ENCODE measurements at places on chromosomes 3 and 15.

DNA sequence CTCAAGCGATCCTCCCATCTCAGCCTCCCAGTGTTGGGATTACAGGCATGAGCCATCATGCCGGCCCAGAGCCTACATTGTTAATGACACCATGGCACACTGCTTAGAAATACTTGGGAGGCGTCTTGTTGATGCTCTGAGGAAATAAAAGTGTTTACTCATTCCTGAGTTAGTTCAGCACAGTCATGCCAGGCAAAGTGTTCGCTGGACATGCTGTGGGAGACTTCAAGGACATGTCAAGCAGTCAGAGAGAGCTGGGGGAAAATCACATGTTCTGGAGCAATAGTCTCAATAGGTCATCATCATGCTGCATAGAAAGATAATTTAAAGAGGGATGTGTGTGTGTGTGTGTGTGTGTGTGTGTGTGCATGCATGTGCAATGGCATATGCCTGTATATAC, 37.5 kb downstream of the TTC23 start:
- DNase-seq = no peak

- no peak for DNase-seq
Measured at GRCh38 chr15:100022806-100023205, 289.6 kb upstream of the LYSMD4 start.

DNA sequence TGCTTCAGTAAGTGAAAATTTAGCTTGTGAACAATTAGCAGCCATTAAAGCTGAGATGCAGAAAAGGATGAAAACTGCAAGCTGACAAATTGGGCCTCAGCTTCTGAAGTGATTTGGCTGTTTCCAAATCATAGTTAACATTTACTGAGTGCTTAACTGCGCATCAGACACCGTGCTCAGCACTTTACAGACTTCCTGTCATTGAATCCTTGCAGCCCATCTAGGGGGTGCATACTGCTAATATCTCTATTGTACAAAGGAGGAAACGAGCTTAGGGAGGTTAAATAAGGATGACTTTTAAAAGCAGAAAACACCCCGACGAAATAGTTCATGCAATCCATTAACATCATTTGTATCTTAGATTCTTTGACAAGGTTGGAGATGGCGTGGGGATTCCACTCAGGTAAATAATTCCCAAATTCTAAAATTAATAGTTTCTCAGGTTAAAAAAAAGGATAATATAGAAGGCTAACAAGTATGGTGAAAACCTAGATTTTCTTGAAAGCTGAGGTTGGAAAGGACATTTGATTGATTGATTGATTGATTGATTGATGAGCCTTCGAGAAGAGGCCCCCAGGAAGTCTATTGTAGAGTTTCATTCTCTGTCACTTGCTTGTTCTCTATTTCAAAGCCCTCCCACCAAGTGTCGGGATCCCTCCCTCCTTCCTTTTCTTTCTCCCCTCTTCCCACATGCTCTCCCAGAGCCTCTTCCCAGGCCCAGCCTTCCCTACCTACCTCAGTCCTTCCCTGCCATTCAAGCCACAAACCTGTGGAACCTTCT, 23.5 kb upstream of the EPHB3 start:
- no peak for DNase-seq

DNA sequence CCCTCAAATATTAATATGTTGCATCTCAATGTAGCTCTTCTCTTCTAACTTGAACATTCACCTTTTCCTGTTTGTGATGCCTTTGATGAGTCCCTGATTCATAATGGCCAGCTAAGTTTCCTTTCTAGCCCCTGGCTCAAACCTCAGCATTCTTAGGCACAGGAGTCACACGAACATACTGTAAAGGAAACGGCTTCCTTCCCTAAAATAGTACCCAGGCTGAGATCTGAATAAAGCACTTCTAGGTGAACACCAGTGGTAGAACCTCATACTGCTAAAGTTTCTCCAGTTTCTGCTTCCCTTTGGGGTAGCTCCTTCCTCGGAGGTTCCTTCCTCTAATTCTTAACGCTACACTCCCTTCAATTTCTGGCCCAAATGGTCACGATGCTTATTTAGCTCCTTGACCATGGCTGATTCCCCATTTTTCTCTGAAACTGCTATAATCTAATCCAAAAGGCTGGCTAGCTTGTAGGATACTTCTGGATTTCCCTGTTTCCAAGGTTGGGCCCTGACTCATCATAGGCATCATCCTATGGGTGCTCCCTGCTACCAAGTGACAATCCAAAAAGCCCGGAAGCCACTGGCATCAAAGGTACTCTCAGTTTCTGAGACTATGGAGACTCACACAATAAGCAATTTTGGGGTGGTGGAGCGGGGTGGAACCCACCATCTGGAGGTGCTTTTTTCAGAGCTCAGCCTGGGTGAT, 2.4 kb downstream of the ANAPC13 start:
- no peak for DNase-seq

DNA sequence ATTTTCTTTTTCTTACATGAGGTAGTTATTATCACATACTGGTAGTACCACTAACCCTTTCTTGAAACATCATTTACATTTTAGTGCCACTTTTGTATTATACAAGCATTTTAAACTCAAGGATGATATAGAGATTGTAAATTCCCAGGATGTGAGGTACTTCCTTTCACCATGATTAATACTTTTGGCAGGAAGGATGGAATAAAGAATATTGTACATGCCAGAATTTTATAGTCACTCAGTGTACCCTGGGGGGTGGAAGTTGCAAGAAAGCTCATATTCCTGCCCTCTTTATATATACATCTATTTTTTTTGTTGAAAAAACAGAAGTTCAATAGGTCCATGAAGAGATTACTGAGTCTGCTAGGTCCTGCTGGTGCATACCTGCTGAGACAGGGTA, 141.0 kb upstream of the PLSCR5 start:
- DNase-seq = no peak

GRCh38 chr3:197226179-197226578, 72.2 kb downstream of the DLG1 start:
- no peak for DNase-seq

GRCh38 chr15:41944313-41944940, 27.9 kb downstream of the EHD4 start:
- DNase-seq = no peak

DNA sequence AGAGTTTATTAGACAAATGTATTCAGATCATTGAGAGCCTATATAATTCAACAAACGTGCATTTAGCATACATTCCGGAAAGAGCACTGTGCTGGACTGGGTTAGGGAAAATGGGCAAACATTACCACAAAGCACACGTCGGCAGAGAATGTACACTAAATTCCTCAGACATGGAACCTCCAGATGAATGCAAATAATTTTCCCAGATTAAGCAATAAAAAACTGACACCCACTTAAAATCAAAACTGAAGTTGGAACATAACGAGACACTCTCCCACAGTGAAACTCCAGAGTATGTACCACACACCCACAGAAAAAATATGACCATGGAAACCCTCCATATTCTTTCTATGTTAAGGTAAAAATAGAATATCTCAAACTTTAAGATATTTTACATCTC, 4.8 kb downstream of the SECISBP2L start:
- no peak for DNase-seq

GRCh38 chr3:130457671-130458070, 59.3 kb upstream of the COL6A6 start:
- no peak for DNase-seq

DNA sequence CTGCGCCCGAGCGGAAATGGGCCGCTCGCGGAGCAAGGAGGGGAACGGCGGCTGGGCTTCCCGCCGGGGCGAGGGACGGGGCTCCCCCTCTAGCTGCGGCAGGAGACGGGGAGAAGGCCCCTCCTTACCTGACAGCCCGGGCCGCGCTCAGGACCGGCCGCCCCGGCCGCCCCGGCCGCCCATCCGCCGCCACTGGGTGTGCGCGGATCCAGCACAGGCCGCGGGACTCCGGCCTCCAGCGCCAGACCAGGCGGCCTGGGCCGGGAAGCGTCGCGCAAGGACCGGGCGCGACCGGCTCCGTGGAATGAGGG, 296 bp downstream of the TPRA1 start:
- DNase-seq = no peak

- DNase-seq = no peak
Measured at GRCh38 chr3:70985572-70985971, 598.0 kb downstream of the FOXP1 start.

DNA sequence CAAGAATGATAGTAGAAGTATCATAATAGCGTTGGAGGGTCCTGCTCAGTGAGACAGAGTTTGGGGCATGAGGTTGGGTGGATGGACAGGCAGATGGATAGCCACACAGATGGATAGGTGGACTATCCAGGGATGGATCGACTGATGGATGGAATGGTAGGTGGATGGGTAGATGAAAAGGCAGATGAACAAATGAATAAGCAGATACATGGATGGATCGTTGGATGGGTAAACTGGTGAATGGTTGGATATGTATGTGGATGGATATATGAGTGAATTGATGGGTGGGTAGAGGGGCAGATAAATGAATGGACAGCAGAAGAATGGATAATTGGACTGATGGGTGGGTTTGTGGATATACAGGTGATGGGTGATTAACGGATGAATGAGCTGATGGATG, 9.5 kb downstream of the CPNE9 start:
- no peak for DNase-seq

- DNase-seq = no peak
Measured at GRCh38 chr3:149512073-149512782, 37.7 kb downstream of the TM4SF4 start.

DNA sequence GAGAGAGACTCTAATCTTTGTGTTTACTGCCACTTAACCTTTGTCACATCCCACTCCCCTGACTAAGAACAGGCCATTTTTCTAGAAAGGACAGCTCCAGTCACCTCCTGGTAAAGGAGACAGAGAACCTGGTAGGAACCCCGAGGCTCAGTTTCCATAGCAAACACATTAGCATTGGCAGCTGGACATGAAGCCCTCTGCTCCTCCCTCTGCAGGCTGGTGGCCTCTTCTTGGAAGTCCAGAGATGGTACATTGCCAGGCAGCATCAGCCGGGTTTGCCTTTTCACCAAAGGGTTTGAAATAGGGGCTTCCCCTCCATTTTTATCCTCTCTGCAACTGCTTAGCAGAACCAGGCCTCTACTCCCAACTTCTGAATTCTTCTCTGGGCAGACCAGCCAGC, 213.4 kb upstream of the SEMA6D start:
- no peak for DNase-seq

GRCh38 chr3:99393961-99394360, 244.4 kb upstream of the COL8A1 start:
- DNase-seq = no peak

DNA sequence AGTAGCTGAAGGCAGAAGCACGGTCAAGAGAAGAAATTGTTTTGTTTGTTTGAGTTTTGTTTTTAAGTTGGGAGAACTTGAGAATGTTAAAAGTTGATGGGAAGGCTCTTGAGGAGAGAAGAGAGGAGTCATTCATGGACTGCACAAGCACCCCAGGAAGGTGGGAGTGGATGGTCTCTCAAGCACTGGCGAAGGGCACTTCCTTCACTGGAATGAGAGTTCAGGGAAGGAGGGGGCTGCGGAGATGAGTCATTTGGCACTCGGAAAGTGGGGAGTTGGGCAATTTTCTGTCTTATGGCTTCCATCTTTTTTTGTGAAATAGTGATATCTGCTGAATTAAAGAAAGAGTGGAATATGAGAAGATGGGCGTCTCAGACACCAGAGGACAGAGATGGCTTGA, 66.0 kb downstream of the ATP13A4 start:
- no peak for DNase-seq

DNA sequence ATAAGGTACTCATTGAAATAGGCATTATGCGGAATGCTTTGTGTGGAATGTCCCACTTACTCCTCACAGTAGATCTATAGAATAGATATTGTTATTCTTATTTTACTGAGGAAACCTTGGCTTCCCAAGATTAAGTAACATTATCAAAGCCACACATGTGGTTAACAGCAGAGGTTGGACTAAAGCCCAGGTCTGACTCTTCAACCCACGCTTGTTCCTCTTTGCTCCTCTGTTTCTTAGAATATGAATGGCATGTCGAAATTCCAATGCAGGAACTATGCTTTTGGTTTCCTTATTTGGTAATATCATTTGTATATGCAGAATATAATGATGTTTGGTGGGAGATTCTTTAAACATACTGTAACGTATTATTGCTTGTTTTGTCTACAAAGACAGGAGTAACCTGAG, 818.8 kb upstream of the LMCD1 start:
- no peak for DNase-seq

GRCh38 chr3:62723166-62723913, 151.9 kb downstream of the CADPS start:
- no peak for DNase-seq

- no peak for DNase-seq
Measured at GRCh38 chr15:57527382-57528091, 64.2 kb upstream of the MYZAP start.

GRCh38 chr15:49466119-49466518, 43.1 kb downstream of the FGF7 start:
- DNase-seq = no peak

GRCh38 chr3:111725706-111726105, 130.6 kb upstream of the ZBED2 start:
- no peak for DNase-seq

DNA sequence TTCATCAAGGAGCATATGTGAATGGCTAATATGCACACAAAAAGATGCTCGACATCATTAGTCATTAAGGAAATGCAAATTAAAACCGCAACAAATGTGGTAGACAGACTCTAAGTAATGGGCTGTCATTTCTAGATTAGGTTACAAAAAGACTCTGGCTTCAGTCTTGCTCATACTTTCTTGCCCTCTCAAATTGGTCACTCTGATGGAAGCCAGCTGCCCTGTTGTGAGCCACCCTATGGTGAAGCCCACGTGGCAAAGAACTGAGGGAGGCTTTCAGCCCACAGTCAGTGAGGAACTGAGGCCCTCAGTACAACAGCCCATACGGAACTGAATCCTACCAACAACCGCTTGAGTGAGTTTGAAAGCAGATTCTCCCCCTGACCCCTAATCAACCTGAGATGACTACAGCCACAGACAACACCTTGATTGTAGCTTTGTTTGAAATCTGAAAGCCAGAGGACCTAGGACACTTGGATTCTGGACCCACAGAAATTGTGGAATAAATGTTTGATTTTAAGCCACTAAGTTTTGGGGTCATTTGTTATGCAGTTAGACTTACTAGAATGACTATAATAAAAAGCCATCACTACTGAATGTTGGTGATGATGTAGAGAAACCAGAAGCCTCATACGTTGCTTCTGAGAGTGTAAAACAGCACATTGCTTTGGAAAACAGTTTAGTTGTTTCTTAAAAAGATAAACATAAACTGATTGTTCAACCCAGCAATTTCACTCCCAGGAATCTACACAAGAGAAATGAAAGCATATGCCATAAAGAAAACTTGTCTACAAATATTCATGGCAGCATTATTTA, 45.7 kb downstream of the EHHADH start:
- no peak for DNase-seq

- DNase-seq = no peak
Measured at GRCh38 chr3:195885036-195885891, 23.1 kb downstream of the TNK2 start.

All from stimulated activated CD8-positive, alpha-beta memory T cell treated with anti-CD3 and anti-CD28 coated beads, Interleukin-4, amount 100 ng/mL, for 4 hours (primary cell).